ENCODE measurements at places on chromosomes 3 and 15.

DNA sequence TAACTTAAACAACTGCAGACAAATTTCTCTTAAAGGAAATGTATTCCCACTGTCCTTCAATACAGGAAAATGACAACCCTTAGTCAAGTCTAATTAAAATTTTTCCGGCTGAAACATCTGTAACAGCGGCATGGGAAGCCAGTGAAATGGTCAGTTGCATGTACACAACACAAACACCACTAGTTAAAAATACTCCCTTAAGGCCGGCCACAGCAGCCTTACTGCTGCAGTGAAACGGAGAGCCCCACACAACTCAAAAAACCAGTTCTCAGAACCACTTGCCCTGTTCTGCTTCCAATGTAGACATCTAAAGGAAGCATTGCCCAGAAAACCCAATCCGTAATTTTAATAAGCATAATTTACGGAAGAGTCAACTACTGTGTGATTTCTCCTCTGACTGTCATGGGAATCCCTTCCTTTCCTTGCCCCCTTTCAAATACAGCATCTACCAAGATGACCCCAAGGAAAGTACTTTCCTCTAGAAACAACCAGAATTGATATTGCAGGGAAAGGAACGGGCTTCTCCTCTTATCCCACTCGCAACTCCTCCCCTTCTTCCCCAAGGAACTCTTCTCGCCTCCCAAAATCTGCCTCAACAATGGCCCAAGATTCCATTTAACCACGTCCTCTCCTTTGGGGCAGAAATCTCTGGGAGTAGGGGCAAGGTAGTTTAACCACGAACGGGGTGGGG is 1.6 kb downstream of the FBN1 start:
- no peak for DNase-seq

GRCh38 chr3:194517333-194517732 is 30.5 kb upstream of the ATP13A3 start:
- no peak for DNase-seq

- DNase-seq, result no peak
Measured at GRCh38 chr3:119627461-119627860, 29.8 kb downstream of the PLA1A start.

DNA sequence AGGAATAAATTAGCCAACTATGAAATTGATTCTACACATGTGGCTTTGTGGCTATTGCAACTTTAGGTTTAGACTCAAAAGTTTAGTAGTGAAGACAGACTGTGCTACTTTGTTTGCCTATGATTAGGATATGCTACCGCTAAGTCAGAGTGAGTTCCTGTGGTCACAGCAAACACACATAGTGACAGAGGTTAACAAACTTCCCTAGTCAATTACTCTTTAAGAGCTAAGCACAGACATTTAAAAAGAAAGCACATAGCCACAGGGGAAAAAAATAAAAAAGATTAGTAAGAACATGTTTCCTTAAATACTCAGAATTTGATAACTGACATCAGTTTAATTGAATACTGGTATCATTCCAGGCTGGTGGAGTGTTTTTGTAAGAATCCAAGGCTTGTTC is 207.1 kb downstream of the GBE1 start:
- DNase-seq, result no peak

- DNase-seq, result no peak
Measured at GRCh38 chr15:69253156-69253555, 45.6 kb upstream of the PAQR5 start.

- no peak for DNase-seq
Measured at GRCh38 chr15:83767741-83768140, 113.8 kb downstream of the ADAMTSL3 start.

DNA sequence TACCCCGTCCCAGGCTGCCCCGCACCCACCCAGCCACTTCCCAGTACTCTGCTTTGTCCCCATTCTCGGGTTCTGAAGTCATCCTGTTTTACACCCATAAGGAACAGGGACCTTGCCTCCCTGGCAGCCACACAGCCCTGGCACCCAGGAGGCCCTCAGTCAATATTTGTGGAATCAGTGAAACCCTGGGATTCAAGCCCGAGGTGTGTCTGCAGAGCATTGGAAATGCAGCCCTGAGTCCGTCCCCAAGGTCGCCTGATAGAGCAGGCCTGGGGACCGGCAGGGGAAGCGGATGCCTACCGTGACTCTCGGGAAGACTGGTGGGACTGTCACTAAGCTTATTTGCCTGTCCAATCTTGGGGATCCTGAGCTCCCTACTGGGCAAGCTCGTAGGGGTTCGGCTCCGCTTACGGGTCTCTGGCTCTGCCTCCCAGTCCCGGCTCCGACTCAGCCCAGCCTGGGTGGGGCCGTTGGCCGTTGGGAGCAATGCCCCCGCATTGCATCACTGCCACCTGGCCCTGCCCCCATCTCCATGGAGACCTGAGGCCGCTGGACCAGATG is 64.4 kb upstream of the TAMM41 start:
- no peak for DNase-seq

DNA sequence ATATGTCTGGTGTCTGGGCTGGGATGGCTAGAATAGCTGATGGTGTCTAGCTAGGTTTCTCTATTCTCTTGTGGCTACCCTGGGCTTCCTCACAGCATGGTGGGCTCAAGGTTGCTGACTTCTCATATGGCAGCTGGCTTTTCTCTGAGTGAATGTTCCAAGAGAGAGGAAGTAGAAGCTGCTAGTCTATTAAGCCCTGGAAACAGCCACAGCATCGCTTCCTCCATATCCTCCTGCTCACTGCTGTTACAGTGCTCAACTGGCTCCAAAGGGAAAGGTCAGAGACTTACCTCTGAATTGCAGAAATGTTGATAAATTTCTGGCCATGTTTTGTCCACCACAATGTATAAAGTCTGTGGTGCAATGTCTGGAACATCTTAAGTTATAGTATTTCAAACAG is 299.9 kb upstream of the ADAMTS9 start:
- DNase-seq, result no peak

DNA sequence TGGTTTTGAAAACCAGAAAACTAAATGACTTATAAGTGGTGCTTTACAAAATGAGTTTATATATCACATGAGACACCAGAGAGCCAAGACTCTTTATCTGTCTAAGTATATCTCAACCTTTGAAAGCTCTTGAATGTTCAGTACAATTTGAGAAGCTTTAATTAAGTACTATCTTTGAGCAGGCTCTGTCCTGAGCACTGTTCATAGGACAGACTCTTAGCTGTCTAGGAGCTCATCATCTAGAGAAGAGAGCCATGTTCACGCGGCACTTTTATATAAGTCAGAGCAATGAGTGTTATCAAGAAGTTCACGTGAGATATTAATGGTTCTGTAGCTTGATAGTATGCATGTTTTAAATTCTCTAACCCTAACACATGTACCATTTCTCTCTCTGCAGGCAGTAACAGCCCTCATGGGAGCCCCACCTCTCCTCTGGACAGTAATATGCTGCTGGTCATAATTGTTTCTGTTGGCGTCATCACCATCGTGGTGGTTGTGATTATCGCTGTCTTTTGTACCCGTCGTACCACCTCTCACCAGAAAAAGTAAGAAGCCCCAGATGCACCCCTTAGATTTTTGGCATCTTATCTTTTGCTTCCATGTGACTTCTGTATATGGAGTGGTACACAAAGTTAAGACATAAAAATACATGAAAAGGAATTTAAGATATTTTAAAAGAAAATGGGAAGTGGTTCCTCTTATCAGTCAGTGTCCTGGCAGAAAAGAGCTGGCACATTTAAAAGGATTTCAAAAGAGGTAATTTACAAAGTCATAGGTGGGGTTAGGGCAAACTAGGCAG is 86.0 kb downstream of the HCN4 start:
- no peak for DNase-seq

- no peak for DNase-seq
Measured at GRCh38 chr3:14306142-14306541, 96.3 kb upstream of the SLC6A6 start.

DNA sequence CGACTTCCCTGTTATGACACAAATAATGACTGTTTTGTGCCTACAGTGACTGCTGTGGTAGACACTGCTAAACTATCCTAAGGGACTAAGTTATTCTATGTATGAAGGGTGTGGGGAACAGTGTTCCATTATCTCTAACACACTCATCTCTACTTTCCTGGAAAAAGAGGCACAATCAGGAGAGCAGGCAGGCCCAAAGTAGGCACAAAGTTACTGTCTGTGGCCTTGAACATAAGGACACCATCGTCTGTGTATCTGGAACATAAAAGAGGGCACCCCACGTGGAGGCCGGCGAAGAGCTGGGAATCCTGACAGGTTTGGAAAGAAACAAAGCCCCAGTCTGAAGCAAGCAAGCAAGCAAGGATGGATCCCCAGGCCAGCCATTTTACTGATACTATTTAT is 1.5 kb downstream of the ABCC5 start:
- peak; percentile 14 for DNase-seq
